Vagina (tissue), 2 donors: ENCODE measurements at places on chromosomes 13 and 19. TPM values are rescaled to one million over a fixed set of nuclear protein-coding genes. Genes with fewer than 3 reads are reported as not detected.

Gene TUBA3C
- total RNA-seq, result not detected

Gene TSHZ3
- total RNA-seq, result 13.5 TPM

Gene ZNF493
- total RNA-seq, result 34.6 TPM

Gene BEST2
- total RNA-seq, result 1.2 TPM

Gene ERICH6B
- total RNA-seq, result not detected

DNA sequence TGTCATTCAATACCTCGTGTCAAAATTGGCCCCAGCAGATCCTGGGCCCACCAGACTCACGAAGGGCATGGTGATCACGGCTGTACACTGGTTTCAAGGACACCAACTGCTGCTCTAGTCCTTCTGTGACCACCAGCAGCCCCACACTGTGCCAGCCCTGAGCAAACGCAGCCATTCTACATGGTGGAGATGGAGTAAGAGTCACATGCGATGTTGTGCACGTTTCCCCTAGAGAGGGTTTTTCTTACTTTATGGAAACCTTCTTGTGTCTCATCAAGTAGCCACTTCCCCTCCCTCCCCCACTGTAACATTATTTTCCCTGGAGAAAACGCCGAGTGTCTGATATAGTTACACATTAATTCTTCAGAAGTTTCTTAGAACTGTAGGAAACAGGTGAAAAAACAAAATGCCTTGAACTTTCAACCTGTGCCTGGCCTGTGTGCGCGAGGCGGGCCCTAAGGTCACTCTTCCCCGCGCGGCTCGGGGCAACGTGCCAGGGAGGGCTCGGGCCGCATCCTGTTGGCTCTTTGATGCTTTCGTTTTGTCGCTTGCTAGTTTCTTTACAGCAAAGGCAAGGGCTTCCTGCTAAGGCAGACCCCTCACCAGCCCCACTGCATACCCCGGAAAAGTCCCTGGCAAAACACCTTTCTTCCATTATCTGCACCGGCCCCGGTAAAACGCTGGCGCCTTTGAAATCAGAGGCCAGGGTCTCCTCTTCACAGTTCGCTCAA is 44.6 kb downstream of the GGACT start:
- H3K27ac ChIP-seq, result peak overlapping the region; percentile 11
- no peak overlapping the region for H3K4me3 ChIP-seq

DNA sequence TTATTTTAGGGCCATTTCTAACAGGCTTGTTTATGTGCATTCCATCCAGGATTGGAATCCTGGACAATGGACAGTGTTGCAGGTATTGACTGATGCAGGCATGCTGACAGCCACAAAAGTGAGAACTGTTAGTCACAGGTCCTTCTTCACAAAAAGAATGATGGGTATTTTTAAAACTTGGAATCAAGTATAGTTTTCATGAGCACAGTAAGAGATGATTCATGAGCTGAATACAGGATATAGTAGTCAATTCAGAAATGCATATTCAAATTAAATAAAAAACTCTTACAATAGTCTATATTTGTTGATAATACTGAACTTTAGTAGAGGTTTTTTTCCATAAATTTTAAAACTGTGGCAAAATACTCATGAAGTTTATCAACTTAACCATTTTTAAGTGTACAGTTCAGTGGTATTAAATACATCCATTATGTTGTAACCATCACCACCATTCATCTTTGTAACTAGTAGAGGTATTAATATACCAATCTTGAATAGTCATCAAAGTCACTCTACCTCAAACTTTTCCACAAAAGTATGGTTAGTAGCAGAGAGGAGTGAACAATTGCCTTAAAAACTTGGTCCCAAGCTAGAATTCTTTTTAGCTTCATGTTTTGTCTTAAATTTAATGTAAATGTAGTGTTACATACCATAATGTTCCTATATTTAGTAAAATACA is 79.5 kb downstream of the KCNRG start:
- H3K4me3 ChIP-seq, result no peak overlapping the region
- no peaks in the 10 kb centered on the region for H3K27me3 ChIP-seq
- no peak for DNase-seq
- no peak overlapping the region for H3K27ac ChIP-seq

GRCh38 chr13:24035411-24035810 is 125.1 kb upstream of the SPATA13 start:
- no peaks in the 10 kb centered on the region for H3K36me3 ChIP-seq
- no peaks in the 10 kb centered on the region for H3K27me3 ChIP-seq
- H3K4me3 ChIP-seq, result no peak overlapping the region

DNA sequence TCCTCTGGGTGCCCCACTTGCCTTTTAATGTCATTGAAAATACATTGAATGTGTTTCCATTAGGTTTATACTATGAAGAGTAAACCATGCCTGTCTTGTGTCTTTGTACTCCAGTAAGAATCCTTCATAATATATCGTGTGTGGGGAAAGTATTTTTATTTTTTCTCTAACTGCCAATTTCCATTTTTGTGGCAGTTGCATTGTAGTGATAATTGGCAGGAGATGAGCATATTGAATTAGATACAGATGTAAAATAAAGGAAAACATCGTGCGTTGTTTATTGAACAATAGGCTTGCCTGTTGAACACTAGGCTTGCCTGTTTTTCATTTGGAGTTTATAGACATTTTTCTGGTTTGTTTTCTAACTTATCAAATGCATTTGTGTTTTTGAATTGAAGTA is 218.8 kb downstream of the NBEA start:
- H3K27me3 ChIP-seq, result no peaks in the 10 kb centered on the region
- H3K4me3 ChIP-seq, result no peak overlapping the region
- DNase-seq, result no peak
- no peaks in the 10 kb centered on the region for H3K36me3 ChIP-seq
- H3K27ac ChIP-seq, result peak overlapping the region; percentile 27
- H3K4me1 ChIP-seq, result no peaks in the 10 kb centered on the region

DNA sequence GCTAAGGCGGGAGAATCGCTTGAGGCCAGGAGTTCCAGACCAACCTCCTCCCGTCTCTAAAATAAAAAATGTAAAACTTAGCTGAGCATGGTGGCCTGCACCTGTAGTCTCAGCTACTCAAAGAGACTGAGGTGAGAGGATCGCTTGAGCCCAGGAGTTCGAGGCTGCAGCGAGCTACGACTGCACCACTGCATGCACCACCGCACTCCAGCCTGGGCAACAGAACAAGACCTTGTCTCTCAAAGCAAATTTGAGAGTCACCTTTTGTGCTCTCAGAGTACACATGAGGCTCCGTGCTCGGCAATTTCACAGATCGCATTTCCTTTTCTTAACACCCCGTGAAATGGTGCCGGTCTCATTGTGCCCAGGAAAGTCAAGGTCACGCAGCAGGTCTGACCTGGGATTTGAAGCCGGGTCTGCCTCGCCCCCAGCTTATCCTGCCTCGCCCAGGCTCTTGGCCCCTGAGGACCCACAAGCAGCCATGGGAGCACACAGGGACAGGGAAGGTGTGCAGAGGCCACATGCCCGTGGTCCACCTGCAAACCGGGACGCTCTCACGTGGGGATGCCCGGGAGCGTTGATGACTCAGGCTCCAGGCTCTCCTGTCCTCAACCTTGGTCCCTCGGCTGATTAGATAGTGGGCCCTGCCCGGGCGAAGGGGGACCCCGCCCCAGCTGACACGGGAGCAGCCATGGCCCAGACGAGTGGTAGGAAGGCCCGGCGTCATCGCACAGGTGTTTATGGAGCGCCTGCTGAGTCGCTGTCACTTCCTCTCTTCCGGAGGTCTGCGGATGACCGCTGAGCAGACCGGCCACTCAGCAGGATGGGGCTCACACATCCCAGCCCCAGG is 1.1 kb upstream of the SMIM24 start:
- DNase-seq, result no peak
- H3K4me1 ChIP-seq, result no peaks in the 10 kb centered on the region
- no peak overlapping the region for H3K27ac ChIP-seq
- H3K4me3 ChIP-seq, result no peak overlapping the region
- no peaks in the 10 kb centered on the region for H3K36me3 ChIP-seq

- no peaks in the 10 kb centered on the region for H3K27me3 ChIP-seq
- H3K27ac ChIP-seq, result peak overlapping the region; percentile 78
- H3K4me3 ChIP-seq, result peak overlapping the region; percentile 74
- no peaks in the 10 kb centered on the region for H3K36me3 ChIP-seq
- H3K4me1 ChIP-seq, result peaks cover 18% of the 10 kb centered on the region
These were observed 1.6 kb downstream of the MEX3D start for GRCh38 chr19:1566392-1567115.

DNA sequence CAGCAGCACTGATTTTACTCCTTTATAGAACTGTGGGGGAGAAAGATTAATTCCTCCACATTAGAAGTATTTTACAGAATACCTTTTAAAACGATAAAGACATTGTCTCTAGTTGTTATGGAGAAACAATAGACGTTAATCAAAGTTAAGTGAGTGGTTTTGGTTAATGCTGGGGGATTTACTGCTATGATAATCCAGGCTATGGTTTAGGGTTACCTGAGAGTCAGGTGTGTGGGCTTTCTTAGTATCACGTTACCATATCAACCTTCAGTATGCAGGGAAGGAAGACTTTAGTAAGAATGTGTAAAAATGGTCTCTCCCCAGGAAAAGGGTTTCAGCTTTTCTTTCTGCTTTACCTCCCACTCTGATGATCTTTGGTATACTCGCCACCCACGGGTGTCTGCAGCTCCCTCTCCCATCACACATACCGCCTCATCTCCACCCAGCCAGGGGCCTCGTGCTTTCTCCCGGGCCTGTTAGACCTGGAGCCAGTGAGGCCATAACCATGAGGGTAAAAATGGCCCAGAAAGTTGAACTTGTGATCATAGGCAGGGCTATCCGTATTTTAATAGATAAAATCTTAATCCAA is 45.6 kb upstream of the WDFY2 start:
- no peak for DNase-seq
- H3K4me1 ChIP-seq, result peaks cover 37% of the 10 kb centered on the region
- H3K27me3 ChIP-seq, result no peaks in the 10 kb centered on the region
- H3K36me3 ChIP-seq, result no peaks in the 10 kb centered on the region

DNA sequence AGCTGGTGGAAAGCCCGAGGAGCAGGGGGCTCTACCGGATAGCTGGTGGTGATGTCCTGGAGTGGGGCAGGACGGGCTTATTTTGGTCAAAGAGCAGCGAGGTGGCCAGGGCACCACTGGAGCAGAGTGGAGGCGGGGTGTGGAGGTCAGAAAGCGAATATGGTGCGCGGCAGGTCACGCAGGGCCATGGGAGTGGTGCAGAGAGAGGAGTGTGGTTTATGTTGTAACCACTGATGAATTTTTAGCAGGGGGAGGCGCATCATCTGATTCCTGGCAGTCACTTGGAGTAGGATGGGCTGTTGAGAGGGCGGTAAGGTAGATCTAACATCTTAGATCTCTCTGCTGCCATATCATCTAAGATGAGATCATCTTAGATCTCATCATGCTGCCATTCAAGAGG is 1.4 kb upstream of the ZNF414 start:
- H3K36me3 ChIP-seq, result no peaks in the 10 kb centered on the region
- peaks cover 39% of the 10 kb centered on the region for H3K4me1 ChIP-seq
- no peak for DNase-seq
- H3K27me3 ChIP-seq, result no peaks in the 10 kb centered on the region
- no peak overlapping the region for H3K27ac ChIP-seq

- H3K4me3 ChIP-seq, result no peak overlapping the region
- no peaks in the 10 kb centered on the region for H3K4me1 ChIP-seq
- no peak overlapping the region for H3K27ac ChIP-seq
- no peaks in the 10 kb centered on the region for H3K36me3 ChIP-seq
- no peaks in the 10 kb centered on the region for H3K27me3 ChIP-seq
These were observed 177.6 kb downstream of the SHISA2 start for GRCh38 chr13:25874064-25874737.
